ENCODE measurements at places on chromosomes 4 and X. TPM values are rescaled to one million over a fixed set of nuclear protein-coding genes. Genes with fewer than 3 reads are reported as not detected.
A peak's percentile ranks its signal among the peaks of the same experiment; 100 is the strongest.

DNA sequence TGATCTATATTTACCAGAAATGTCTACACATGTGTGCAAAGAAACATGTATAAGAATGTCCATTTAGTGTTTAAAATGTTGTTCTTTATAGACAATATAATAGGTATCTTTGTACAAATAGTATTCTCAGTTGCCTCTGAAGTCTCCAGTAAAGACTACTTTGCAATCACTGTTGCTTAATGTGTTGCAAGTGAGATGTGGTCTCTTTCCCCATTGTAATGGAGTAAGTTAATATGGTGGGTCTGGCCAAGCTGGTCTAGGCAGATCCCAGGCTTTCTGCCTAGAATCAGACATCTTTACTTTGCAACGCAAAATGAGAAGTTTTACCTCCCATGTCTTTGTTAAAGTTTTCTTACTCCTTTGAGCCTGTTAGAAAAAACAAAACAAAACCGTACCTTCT lies 144.8 kb downstream of the GABRA3 start:
- DNase-seq: no peak

DNA sequence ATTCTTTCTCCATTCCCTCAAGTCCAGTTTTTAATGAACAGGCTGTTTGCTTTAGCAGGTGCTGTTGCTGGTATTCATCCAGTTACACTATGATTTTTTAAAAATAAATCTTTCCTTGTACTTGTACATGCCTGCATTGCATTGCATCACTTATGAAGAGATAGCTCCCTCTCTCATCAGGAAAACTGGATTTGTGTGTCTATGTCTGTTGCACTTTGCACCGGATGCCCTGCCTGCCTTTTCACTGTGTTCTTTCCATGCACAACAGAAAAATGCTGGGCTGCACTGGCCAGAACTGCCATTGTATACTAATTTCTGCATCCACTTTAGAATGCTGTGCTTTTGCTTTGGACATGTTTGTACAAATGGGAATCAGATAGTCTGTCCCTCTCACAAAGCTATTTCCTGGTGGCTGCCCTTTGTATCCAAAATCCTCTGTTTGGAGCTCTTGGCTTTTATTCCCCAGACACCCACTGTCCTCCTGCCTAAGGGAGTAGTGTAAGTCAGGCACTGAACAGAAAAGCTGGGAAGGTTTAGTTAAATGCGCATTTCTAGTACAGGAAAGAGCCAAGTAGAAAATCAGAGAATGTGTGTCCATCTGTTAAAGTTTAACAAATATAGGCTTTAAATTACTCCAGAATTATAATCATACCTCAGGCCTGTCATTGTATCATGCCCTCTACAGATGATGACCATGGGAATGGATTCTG lies 119.1 kb downstream of the MBNL3 start:
- DNase-seq: no peak

DNA sequence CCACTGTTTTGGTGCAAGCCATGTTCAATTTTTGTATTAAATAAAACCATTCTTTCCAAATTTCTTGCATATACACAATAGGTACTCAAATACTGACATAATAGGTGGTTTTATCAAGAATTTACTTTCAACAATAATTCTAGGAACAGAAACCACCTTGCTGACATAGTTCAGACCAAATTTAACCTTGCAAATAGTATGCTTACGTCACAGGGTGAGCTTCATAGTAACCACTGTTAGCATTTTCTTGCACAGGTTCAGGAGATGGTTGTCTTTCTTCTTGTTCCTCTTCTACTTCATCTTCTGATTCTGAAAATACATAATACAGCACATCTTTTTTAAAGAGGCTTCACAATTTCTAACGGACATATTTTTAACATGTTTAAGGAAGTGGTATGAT lies 17.6 kb downstream of the G3BP2 start:
- no peak for DNase-seq

DNA sequence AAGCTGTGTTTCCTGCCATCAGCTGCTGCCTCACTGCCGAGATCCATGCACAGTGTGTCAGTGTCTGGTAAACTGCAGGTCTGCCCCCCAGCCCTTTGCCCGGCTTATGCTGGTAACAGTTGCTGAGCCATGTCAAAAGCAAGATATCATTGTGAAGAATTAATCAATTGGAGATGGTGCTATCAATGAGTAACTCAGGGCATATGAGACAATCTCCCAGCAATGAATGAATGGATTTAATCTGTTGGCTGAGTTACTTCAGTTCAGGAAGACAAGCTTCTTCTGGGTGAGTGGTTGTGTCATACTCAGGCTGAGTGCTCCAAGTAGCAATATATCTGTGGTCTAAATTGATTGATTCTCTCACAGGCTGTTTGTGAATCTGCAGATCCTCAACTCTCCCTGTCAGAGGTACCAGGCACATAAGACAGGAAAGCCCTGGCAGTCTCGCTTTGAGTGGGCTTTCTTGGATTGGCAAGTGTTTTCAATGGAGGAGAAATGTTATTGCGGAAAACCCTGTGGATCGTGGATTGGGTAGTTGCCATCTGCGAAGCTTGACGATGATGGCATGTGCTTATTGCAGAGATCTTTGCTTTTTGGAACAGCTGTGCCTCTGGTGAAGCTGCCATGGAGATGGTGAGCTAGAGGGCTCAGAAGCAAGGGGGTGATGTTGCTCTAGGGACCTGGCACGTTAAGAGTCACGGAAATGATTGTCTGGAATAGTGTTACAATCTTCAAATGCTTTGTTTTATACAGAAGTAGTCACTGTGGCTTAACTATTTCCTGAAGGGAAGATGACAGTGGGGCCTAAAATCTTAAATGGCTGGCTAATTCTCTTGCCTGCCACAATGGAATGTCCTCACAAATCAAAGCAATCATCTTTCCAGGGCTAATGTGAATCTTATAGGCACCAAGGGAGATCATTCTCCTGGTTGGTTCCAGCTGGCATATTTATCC lies 147.6 kb upstream of the TBC1D9 start:
- no peak for DNase-seq

- no peak for DNase-seq
These were observed 3.3 kb upstream of the LRAT start for GRCh38 chr4:154740462-154740861.

DNA sequence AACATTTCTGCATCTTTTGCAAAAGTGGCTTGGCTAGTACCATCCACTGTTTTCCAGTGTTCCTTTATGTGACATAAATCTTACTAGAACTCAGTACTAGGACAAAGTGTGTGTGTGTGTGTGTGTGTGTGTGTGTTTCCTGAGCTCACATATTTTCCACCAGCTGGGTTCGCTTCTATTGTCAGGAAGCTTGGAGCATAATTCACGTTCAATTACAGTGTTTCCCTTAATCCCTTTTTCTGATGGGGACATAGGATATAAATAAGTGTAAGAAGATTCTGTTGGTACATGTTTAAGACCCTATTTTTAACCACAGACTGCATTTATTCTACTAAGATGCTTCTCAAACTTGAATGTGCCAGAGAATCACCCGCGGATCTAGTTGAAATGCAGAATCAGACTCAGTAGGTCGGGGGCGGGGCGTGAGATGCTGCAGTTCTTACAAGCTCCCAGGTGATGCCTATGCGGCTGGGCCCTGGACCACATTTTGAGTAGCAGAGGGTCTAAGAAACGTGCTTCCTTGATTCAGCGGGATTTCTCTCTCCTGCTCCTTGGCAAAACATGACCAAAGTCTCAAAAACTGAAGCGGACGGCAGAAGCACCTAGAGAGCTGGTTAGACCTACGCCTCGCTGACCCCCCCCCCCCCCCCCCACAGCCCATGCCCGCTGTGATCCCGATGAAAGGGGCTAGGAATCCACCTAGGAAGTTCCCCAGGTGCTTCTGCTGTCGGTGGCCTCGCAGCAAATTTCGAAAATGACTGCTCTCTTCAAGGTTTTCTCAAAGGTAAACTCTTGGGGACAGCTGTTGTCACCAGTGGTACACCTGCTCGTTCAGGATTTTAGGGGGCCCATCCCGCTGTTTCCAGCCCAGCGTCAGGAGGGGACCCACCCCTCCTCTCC lies 797 bp downstream of the CD99L2 start:
- DNase-seq: peak; percentile 23

- no peak for DNase-seq
These were observed 15.8 kb upstream of the SLC25A4 start for GRCh38 chr4:185127021-185127925.

- no peak for DNase-seq
These were observed 14.0 kb downstream of the SORCS2 start for GRCh38 chr4:7206385-7206784.

- no peak for DNase-seq
These were observed 425.0 kb upstream of the ATOH1 start for GRCh38 chr4:93403571-93403970.

DNA sequence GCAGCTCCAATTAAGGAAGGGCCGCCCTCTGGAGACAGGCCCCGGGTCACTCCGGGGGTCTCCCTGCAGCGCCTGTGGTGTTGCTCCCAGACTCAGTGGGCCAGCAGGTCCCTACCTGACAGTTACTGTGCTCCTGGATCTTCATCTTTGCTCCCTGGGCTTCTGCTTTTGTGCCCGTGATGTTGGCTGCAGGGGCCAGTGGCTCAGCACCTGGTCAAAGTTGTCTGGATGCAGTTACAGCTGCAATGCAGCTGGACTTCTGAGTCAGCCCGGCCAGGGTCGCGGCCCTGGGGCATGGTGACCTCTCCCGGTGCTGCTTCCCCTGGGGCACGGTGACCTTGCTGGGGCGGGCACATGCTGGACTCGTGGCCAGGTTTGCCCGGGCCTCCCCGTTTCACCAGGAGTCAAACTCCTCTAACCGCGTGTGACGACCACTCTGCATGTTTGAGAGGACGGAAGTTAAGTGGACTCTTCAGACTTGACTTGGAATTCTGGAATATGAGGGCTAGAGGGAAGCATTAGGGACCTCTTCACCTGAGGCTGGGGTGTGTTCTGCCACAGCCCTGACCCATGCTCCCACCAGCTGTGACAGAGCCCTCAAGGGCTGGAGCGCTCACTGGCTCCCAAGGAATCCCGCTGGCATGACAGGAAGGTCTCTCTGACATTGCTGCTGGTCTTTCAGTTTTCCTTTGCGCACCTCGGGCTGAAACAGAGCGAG lies 3.7 kb downstream of the CTAG2 start:
- no peak for DNase-seq

DNA sequence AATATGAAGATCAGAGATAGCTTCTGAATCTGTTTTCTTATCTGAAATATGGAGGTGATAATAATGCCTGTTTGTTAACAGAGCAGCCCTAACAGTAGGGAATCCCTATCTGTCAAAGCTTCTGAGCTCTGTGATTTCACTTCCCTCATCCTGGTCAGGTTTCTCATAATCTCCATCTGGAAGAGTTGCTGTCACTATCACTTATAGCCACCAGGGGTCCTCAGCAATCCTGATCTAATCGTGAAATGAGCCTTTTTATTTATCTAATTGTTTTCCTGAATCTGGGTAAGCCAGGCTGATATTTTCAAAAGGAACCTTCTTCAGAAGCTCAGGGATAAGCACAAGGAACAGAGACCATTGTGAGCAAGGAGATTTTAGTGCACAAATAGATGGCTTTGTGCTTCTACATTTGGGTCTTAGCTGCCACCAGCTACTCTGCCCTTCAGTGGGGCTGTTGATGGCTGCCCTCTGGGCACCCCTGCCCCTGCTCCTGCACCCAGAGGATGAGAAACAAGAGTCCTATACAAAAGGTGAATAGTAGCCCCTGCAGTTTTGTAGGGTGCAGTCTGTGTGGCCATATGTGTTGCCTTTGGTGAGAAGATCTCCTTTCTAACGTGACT lies 196.4 kb upstream of the RADX start:
- peak; percentile 65 for DNase-seq

DNA sequence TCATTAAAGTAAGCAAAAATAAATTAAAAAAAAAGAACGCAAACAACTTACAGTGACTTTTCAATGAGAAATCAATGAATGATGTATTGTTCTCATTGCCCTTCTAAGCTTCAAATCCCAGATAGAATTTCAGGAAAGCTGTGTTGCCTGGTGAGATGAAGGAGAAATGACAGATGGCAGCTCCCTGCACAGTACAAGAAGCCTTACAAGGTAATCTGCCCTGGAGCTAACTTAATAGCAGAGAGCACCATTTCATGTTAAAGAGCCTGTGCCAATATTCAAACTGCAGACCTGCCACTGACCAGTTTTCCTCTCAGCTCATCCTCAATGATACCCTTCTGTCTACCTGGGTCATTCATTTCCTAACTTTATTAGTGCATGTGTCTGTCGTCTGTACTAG lies 54.0 kb downstream of the GC start:
- no peak for DNase-seq

DNA sequence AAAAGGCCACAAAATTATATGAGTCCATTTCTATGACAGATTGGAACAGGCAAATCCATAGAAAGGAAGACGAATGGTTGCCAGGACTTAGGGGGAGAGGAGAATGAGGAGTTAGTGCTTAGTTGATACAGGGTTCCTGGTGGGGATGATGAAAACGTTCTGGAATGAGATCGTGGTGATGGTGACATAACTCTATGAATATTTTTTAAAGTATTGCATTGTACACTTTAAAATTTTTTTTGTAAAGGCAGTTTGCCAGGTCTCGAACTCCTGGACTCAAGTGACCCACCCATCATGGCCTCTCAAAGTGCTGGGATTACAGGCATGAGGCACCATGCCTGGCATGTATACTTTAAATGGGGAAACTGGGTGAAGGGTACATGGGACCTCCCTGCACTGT lies 9.9 kb upstream of the CCNQ start:
- no peak for DNase-seq

DNA sequence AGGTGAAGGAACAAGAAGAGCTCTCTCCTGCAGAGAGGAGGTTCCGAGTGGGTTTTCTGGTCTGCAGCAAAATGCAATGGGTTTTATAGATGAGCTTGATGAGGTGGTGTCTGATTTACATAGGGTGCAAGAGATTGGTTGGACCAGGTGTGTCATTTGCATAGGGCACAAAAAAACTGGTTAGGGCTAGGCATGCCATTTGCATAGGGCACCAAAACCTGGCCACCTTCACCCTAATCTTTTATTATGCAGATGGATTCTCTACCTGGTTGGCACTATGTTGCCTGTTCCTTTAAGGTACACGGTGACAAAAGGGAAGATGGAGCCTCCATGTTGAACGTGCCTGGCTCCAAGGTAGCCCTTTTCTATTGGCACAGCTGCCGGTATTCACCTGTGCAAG lies 94.5 kb upstream of the PRKX start:
- DNase-seq: no peak

The SPANXB1 gene
- not detected for total RNA-seq

The CEP135 gene
- total RNA-seq: 5.5 TPM

The CENPI gene
- 11.5 TPM for total RNA-seq

The ETNPPL gene
- total RNA-seq: not detected

The NPNT gene
- 35.4 TPM for total RNA-seq

The KLKB1 gene
- not detected for total RNA-seq

The JCHAIN gene
- total RNA-seq: not detected

The SERTM2 gene
- not detected for total RNA-seq

The ZNF711 gene
- 0.42 TPM for total RNA-seq

The CWH43 gene
- not detected for total RNA-seq

The RPL34 gene
- 889 TPM for total RNA-seq

The CT45A1 gene
- total RNA-seq: not detected

Data from HT-29 (cell line).